ENCODE measurements at places on chromosomes 1 and 21. TPM values are rescaled to one million over a fixed set of nuclear protein-coding genes. Genes with fewer than 3 reads are reported as not detected.

DNA sequence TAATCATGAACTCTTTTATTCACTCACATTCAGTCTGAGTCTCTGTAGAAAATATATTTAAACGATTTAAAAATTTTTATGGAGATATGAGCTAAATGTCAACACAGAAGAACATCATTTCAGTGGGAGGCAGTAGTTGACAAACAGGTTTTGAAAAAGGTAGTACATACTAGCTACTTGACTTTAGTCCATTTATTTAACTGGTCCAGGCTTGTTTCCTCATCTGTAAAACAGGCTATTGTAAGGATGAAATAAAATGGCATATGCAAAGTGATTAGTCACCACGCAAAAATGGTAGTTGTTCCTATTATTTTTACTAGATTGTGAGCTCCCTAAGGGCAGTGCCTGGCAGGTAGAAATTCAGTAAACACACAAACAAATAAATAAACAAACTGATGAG, 75.2 kb downstream of the NTPCR start:
- no peak for DNase-seq

- no peak for DNase-seq
These were observed 153.7 kb upstream of the ST6GALNAC5 start for GRCh38 chr1:76713535-76713934.

- no peak for DNase-seq
These were observed 47.3 kb downstream of the KMO start for GRCh38 chr1:241579434-241579833.

DNA sequence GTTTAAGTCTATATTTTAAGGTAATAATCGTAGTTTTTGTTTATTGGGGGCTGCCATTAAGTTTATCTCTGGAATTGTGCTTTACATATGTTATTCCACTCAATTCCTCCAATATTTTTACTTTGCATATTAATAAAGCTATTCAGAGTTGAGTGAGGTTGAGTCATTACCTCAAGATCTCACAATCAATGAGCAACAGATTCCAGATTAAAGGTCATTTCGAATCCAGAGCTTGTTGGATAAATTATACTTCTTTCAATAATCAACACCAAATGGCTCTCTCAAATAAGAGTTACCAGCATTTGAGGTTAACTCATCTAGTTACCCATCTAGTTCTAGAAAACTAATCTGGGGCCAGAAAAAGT, 16.7 kb downstream of the RGS4 start:
- DNase-seq, result no peak

DNA sequence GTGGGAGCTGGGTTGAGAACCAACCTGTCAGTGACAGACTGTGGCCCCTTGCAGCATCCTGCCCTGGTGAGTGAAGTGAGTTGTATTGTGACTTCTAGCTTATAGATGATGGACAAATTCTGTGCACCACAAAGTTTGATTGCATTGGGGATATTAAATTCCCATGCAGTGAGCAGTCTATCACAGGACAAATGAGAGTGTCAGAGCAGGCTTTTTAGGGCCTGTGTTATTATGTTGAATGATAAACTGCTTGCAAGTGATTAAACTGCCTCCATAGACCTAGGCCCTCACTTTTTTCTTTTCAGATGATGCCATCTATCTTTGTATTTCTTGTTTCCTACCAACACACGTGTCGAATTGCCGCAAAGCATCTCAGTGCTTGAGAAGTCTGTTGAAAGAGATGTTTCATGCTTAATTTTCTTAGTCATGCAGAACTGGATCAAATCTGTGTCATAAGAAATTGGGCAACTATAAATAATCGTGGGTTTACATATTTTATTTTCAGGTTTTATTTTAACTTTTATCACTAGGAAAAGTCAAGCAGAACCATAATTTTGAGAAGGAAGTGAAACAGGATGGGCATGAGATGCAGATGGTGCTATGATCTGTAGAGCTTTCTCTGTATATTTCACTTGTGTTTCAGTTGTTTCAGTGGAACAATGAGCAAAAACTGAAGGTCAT, 199.2 kb downstream of the S1PR1 start:
- DNase-seq, result no peak

GRCh38 chr1:9152535-9152934, 23.6 kb upstream of the GPR157 start:
- DNase-seq, result no peak

- no peak for DNase-seq
These were observed 5.5 kb downstream of the TRMT1L start for GRCh38 chr1:185151215-185151614.

DNA sequence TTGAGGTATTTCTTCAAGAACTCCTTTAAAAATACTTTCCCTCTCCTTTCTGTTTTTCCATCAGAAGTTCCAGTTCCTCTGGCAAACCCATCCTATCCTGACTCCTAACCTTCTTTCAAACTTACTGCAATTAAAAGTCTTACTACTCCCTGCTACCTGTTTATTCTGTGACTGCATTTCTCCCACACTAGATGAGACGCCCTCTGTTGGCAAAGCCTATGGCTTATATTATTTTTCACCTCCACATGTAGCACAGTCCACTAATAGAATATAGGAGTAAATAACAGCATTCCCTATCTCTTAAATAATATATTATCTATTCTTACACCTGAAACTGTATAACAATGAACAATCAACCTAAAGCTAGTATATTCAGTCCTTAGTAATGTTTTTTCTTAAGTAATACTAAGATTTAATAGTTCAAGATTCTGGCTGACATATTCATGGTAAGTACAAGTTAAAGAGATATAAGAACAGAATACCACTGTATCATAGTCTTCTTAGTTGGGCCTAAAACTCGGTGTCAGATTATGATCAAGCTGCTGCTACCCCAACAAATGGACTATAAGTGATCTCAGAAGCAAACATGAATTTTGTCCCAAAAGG, 54.8 kb downstream of the RAB3GAP2 start:
- DNase-seq, result peak; percentile 57

The SLC30A2 gene
- total RNA-seq, result not detected

All from SK-MEL-5 (cell line).